ENCODE measurements at places on chromosomes 16 and 17. TPM values are rescaled to one million over a fixed set of nuclear protein-coding genes. Genes with fewer than 3 reads are reported as not detected.

GRCh38 chr16:24286741-24287405 lies 30.7 kb downstream of the CACNG3 start:
- H3K27me3 ChIP-seq, result peaks cover 10% of the 10 kb centered on the region
- no peaks in the 10 kb centered on the region for H3K36me3 ChIP-seq
- no peak overlapping the region for H3K27ac ChIP-seq
- no peak overlapping the region for H3K4me3 ChIP-seq

GRCh38 chr17:60167065-60167741 lies 17.4 kb downstream of the CA4 start:
- H3K4me3 ChIP-seq, result no peak overlapping the region
- peaks cover 33% of the 10 kb centered on the region for H3K4me1 ChIP-seq
- H3K27ac ChIP-seq, result no peak overlapping the region

- H3K4me1 ChIP-seq, result no peaks in the 10 kb centered on the region
- H3K36me3 ChIP-seq, result no peaks in the 10 kb centered on the region
- no peak overlapping the region for H3K4me3 ChIP-seq
- H3K27ac ChIP-seq, result no peak overlapping the region
Observed at GRCh38 chr17:64687961-64688360, 25.9 kb upstream of the SMURF2 start.

- no peaks in the 10 kb centered on the region for H3K4me1 ChIP-seq
- no peak overlapping the region for H3K4me3 ChIP-seq
- H3K36me3 ChIP-seq, result peaks cover 93% of the 10 kb centered on the region
- H3K27me3 ChIP-seq, result no peaks in the 10 kb centered on the region
Observed at GRCh38 chr17:51000835-51001638, 119.6 kb downstream of the SPAG9 start.

- H3K27me3 ChIP-seq, result no peaks in the 10 kb centered on the region
- H3K4me1 ChIP-seq, result no peaks in the 10 kb centered on the region
- H3K4me3 ChIP-seq, result no peak overlapping the region
- H3K27ac ChIP-seq, result no peak overlapping the region
- DNase-seq, result no peak
- no peaks in the 10 kb centered on the region for H3K36me3 ChIP-seq
Observed at GRCh38 chr17:55177855-55178217, 86.9 kb upstream of the HLF start.

DNA sequence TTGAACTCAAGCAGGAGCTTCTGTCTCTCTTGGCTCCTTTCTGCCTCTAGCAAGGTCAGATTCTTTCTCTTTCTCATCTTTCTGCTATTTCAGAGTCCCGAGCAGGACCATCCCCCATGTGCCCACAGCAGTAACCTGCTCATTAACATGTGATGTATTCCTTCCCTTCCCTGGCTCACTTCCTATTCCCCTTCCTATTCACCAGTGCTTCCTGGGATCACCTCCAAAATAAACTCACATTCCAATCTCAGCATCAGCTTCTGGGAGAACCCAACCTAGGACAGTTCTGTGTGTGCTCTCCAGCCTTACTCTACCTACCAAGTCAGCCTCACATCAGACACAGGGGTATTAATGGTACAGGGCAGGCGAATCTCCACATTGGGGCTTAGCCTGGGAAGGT lies 546.4 kb upstream of the SALL1 start:
- no peaks in the 10 kb centered on the region for H3K27me3 ChIP-seq
- H3K4me3 ChIP-seq, result no peak overlapping the region
- no peaks in the 10 kb centered on the region for H3K36me3 ChIP-seq
- no peak for DNase-seq

- H3K36me3 ChIP-seq, result no peaks in the 10 kb centered on the region
- H3K27ac ChIP-seq, result no peak overlapping the region
- H3K27me3 ChIP-seq, result no peaks in the 10 kb centered on the region
- H3K4me3 ChIP-seq, result no peak overlapping the region
Observed at GRCh38 chr16:9134306-9134705, 42.9 kb downstream of the HAPSTR1 start.

- H3K27ac ChIP-seq, result no peak overlapping the region
- no peaks in the 10 kb centered on the region for H3K27me3 ChIP-seq
- H3K36me3 ChIP-seq, result peaks cover 96% of the 10 kb centered on the region
- no peak overlapping the region for H3K4me3 ChIP-seq
- H3K4me1 ChIP-seq, result no peaks in the 10 kb centered on the region
Observed at GRCh38 chr17:81846743-81847689, 12.2 kb upstream of the PPP1R27 start.

GRCh38 chr17:81523402-81524038 lies 4.7 kb upstream of the FSCN2 start:
- DNase-seq, result no peak
- H3K36me3 ChIP-seq, result no peaks in the 10 kb centered on the region
- H3K4me3 ChIP-seq, result no peak overlapping the region
- H3K27ac ChIP-seq, result no peak overlapping the region
- peaks cover 24% of the 10 kb centered on the region for H3K4me1 ChIP-seq
- peaks cover 32% of the 10 kb centered on the region for H3K27me3 ChIP-seq

DNA sequence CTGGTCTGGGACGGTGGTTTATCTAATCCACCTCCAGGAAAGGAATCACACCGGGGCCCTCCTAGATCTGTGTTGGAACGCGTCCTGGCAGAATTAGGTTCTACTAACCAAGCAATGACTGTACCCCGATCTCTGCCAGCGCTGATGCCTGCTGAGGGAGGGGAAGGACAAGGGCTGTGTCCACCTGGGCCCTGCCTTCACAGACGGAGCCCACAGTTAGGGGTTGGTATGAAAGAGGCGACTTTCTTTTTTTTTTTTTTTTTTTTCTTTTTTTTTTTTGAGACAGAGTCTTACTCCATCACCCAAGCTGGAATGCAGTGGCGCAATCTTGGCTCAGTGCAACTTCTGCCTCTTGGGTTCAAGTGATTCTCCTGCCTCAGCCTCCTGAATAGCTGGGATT lies 9.9 kb upstream of the KRT19 start:
- no peaks in the 10 kb centered on the region for H3K27me3 ChIP-seq
- no peak overlapping the region for H3K4me3 ChIP-seq
- no peaks in the 10 kb centered on the region for H3K4me1 ChIP-seq
- no peak for DNase-seq

DNA sequence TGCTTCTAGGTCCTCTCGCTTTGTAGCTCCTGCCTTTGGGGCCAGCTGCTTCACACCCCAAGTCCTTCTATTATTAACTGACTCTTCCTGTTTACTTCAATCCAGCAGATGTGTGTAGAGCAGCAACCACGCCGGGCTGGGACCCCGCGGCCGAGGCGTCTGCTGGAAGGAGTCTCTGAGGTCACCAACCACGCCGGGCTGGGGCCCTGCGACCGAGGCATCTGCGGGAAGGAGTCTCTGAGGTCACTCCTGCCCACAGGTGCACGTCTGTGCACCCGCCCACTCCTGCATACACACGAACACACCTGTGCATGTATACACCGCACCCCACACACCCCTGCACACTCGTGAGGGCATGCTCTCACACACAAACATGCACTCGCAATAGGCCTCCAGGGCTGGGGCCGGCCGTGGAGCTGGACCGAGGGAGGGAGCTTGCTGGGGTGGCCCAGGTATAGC lies 7.8 kb upstream of the TEX19 start:
- no peaks in the 10 kb centered on the region for H3K4me1 ChIP-seq
- H3K36me3 ChIP-seq, result no peaks in the 10 kb centered on the region
- no peak for DNase-seq
- peaks cover 14% of the 10 kb centered on the region for H3K27me3 ChIP-seq

DNA sequence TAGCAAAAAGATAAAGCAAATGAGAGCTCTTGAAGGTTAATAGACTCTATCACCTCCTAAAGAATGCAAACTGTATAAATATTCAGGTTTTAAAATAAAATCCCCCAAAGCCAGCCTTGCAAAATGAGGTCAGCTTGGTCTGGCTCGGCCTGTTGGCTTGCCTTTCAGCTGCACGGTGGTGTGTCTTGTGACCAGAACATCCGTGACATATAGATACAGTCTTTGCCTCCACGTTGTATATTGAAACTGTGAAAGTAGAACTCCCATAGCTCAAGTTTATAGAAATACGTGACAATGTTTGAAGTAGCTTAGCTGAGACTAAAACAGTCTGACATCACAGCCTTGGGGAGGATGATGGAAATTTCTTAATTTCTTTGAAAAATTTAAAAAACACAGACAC lies 236.6 kb upstream of the MYOCD start:
- H3K36me3 ChIP-seq, result no peaks in the 10 kb centered on the region
- H3K4me1 ChIP-seq, result no peaks in the 10 kb centered on the region
- no peak for DNase-seq
- no peaks in the 10 kb centered on the region for H3K27me3 ChIP-seq
- H3K4me3 ChIP-seq, result no peak overlapping the region

- H3K27me3 ChIP-seq, result no peaks in the 10 kb centered on the region
- no peaks in the 10 kb centered on the region for H3K36me3 ChIP-seq
- no peak for DNase-seq
Observed at GRCh38 chr17:79444198-79444597, 166.7 kb downstream of the RBFOX3 start.

DNA sequence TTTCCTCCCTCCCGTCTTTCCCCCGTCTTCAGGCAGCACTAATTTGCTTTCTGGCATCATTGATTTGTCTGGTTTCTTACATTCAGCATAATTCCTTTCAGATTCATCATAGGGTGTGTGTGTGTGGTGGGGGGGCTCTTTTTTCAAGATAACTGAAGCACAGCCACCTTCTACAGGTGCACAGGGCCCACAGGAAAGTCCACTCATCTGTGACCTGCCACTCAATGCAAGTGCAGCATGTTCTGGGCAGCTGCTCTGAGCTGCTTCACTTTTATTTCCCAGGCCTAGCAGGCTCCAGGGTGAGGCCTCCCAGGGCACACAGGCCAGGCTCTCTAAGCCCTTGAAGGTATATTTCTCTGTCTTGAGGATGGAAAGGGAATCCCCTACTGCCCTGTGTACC lies 35.2 kb upstream of the MYH10 start:
- no peak overlapping the region for H3K27ac ChIP-seq

GRCh38 chr17:1640329-1641064 lies 5.0 kb downstream of the SCARF1 start:
- DNase-seq, result peak; percentile 74
- H3K27me3 ChIP-seq, result no peaks in the 10 kb centered on the region
- peak overlapping the region; percentile 9 for H3K27ac ChIP-seq
- peaks cover 22% of the 10 kb centered on the region for H3K4me1 ChIP-seq

DNA sequence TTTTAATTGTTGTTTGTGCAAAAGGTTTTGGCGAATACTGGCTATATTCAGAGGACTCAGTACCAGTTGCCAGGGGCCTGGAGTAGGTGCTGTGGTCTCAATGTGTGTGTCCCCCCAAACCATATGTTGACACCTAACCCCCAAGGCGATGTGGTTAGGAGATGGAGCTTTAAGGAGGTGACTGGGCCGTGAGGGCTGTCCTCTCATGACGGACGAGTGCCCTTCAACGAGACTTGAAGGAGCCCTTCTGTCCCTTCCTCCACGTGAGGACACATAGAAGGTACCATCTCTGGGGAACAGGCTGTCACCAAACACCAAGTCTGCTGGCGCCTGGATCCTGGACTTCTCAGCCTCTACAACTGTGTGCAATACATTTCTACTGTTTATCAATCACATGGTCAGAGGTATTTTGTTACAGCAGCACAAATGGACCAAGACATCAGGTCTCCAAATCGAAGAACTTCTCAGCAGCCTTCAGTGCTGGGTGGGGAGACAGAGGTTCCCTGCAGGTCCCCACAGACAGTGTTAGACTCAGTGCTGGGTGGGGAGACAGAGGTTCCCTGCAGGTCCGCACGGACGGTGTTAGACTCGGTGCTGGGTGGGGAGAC lies 24.8 kb upstream of the METRNL start:
- H3K27ac ChIP-seq, result peak overlapping the region; percentile 14
- H3K4me1 ChIP-seq, result peaks cover 14% of the 10 kb centered on the region
- no peaks in the 10 kb centered on the region for H3K27me3 ChIP-seq
- DNase-seq, result peak; percentile 48
- H3K4me3 ChIP-seq, result no peak overlapping the region

DNA sequence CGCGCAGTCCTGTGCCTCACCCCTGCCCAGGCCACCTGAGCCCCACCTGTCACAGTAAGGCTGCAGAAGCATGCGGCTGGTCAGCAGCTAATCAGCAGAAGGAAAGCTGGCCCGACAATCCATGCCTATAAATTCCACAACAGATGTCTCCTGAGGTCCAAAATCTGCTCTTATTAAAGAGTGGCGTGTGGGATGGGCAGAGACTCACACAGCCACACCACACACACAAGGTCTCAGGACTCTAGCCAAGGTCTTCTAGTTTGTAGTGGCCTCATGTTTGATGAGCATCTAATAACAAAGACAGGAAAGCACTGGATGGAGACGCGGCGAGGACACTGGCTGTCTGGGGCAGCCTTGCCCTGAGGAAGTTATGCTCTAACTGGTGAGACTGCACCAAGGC lies 55.9 kb downstream of the ANKRD11 start:
- no peak overlapping the region for H3K27ac ChIP-seq
- no peaks in the 10 kb centered on the region for H3K27me3 ChIP-seq
- DNase-seq, result no peak
- no peak overlapping the region for H3K4me3 ChIP-seq
- no peaks in the 10 kb centered on the region for H3K36me3 ChIP-seq

DNA sequence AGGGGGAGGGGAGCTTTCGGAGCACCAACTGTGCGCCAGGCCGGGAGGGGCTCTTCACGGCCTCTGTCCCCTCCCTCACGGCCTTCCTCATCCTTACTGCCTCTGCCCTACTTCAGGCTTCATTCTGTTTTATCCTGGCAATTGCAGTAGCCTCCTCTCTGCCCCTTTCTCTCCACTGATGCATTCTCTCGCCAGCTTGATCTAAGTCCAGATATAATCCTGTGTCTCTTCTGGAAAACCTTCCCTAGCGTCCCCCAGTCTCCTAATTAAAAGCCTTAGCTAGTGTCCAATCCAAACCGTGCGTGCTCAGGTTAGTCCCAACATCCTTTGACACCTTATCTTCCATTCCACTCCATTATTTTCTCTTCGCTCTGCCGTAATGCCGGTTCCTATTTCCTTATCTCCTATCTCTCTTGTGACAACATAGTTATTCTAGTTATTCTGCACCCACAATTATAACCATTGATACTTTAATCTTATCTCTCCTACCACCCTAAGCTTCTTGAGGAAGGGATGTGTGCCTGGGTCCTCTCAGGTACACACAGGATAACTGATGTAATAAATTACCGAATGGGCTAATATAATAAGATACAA lies 869 bp downstream of the ZNF48 start:
- peak overlapping the region; percentile 72 for H3K27ac ChIP-seq
- peaks cover 11% of the 10 kb centered on the region for H3K4me1 ChIP-seq

The TEKT3 gene
- total RNA-seq, result not detected

The NPIPA5 gene
- total RNA-seq, result 12.0 TPM

The ITGAX gene
- total RNA-seq, result 184 TPM

The GRAPL gene
- 16.6 TPM for total RNA-seq

The KRTAP9-9 gene
- total RNA-seq, result not detected

The ITGA2B gene
- 4.6 TPM for total RNA-seq

The ZPBP2 gene
- not detected for total RNA-seq

The OTOA gene
- total RNA-seq, result 0.90 TPM

The IL17C gene
- not detected for total RNA-seq

The LITAFD gene
- total RNA-seq, result not detected

The TEKT1 gene
- total RNA-seq, result not detected

The CDH16 gene
- not detected for total RNA-seq

The GINS3 gene
- total RNA-seq, result 2.8 TPM
